ENCODE measurements at places on chromosomes 7 and 10.

- DNase-seq = peak; percentile 55
Observed at GRCh38 chr10:7409045-7409731, 1.6 kb downstream of the SFMBT2 start.

GRCh38 chr10:104452977-104453376 lies 99.3 kb downstream of the CFAP58 start:
- DNase-seq = no peak

DNA sequence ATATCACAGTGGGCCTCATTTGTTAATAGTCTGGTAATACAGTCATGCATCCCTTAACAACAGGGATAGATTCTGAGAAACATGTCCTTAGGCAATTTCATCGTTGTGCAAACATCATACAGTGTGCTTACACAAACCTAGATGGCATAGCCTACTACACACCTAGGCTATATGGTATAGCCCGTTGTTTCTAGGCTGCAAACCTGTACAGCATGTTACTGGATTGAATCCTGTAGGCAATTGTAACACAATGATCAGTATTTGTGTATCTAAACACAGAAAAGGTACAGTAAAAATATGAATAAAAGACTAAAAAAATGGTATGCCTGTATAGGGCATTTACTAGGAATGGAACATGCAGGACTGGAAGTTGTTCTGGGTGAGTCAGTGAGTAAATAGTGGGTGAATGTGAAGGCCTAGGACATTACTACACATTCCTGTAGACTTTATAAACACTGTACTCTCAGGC lies 12.0 kb upstream of the RHOBTB1 start:
- DNase-seq = no peak

DNA sequence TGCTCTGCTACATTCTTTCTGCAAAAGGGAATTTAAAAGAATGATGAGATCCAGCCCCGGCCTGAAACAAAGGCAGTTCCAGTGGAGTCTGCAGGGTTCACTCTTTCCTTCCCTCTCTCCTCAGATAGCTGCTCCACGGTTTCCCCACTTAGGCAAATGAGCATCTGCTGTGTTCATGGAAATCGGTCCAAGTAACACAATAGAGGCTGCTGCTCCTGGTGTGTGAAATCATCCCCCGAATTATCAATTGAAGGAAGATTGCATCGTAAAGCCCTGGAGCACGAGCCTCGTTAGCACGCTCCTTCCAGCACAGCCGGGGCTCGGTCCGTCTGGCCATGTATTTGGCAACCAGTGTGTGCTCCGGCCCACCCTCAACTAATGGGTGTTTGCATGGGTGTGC lies 108.3 kb upstream of the DPP6 start:
- DNase-seq = no peak

- no peak for DNase-seq
Observed at GRCh38 chr10:66025186-66025585, 900.6 kb upstream of the LRRTM3 start.

- no peak for DNase-seq
Observed at GRCh38 chr7:92415225-92415624, 32.1 kb upstream of the GATAD1 start.

DNA sequence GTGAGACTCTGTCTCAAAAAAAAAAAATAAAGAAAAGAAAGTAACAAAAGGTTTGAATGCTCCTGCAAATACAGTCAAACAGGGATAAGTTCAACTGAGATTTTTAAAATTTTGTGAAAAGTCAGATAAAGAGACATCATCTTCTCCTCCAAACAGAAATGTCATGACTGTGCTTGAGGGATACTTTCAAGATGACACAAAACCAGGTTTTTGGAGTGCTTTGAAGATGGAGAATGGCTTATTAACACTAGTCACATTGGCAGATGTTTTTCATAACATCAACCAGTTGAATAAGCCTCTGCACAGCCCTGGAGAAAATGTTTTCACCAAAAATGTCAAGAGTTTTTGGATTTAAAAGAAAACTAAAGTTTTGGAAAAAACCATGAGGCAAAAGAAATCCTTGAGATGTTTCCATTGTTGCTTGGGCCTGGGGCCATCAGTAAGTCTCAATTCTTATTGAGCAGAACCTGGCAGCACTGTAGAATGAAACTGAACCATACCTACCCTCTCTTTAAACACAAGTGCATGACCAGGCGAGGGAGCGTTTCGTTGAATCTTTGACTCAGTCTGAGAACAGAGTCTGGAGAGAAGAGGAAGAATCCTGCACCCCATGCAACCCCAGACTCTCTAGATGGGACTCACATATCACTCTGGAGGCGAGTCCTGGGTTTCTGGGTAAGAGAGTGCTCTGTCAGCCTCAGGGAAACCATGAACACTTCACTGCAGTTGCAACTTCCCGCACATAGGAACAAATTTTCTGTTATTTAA lies 37.4 kb upstream of the PRKCQ start:
- no peak for DNase-seq

GRCh38 chr7:80885757-80886156 lies 33.1 kb downstream of the SEMA3C start:
- DNase-seq = no peak

GRCh38 chr7:44411306-44411705 lies 79.2 kb downstream of the NUDCD3 start:
- DNase-seq = no peak

DNA sequence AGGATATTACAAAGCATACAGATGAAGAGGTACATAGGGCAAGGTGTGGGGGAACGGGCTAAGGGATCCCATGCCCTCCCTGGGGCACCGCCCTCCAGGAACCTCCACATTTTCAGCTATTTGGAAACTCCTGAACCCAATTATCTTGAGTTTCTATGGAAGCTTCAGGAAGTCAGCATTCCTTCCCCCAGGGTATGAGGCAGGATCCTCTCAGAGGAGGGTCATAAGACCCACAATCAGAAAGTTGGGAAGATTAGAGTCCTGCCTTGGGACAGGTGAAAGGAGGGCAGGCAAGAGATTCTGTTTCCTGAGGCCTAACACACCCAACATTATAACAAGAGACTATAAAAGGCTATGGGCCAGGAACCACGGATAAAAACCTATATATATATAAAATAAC lies 98.0 kb downstream of the RALA start:
- no peak for DNase-seq

DNA sequence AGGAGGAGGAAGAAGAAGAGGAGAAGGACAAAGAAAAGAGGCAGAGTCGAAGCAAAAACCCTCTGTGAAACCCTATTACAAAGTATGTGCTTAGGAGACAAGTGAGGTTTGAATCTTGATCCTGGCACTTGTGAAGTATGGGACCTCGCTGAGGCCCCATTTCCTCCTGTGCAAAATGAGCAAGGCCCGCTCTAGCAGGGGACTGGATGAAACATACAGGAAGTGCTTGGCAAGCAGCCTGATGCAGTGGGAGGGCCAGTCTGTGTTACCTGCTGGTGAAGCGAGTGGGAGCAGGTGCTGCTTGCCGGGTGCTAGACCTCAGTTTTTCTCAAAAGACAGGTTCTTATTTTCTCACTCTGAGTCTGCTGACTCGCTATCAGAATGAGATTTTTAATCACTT lies 150.4 kb downstream of the JCAD start:
- no peak for DNase-seq

DNA sequence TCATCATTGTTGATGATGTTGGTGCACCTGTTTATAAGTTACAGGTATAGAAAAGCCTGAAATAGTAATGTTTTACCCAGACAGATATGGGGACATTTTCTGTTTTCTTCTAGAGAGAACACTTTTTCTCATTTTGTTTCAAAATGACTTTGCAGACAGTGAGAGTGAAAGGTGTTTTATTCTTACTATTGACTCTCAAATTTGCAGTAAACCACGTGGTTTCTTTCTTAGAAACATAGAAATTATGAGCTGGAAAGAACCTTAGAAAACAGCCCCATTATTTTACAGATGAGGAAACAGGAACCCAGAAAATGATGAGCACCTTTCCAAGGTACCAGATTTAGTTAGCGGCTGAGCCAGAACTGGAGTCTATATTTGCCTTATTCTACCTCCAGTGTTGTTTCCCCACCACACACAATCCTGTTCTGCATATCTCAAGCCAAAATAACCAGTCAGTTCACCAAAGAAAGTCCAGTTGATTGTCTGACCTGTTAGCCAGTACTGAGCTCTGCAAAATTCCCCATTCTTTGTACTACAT lies 138.9 kb upstream of the AHR start:
- peak; percentile 49 for DNase-seq

GRCh38 chr10:89207181-89207800 lies at the start of gene CH25H:
Gene CH25H (minus strand): TSS chr10:89207317. CDS start chr10:89207292, 25 bp downstream.
- peak; percentile 10 for DNase-seq

GRCh38 chr10:91032611-91033206 lies 111.8 kb upstream of the ANKRD1 start:
- no peak for DNase-seq

GRCh38 chr7:155508376-155509358 lies 37.7 kb downstream of the CNPY1 start:
- DNase-seq = no peak

DNA sequence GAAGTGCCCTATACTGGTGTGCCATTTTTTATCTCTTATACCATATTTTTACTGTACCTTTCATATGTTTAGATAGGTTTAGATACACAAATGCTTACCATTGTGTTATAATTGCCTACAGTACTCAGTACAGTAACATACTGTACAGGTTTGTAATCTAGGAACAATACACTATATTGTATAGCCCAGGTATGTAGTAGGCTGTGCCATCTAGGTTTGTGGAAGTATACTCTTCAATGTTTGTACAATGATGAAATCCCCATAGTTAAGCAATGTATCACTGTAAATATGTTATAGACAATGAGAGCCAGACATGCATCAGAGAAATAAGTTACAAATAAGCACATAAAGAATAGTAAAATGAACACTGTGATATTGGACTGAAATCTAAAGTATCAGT lies 109.1 kb downstream of the IQUB start:
- no peak for DNase-seq

GRCh38 chr10:45461034-45461433 lies 87.0 kb downstream of the ALOX5 start:
- DNase-seq = peak; percentile 78

GRCh38 chr10:117221156-117221711 lies 19.7 kb upstream of the SLC18A2 start:
- DNase-seq = no peak

DNA sequence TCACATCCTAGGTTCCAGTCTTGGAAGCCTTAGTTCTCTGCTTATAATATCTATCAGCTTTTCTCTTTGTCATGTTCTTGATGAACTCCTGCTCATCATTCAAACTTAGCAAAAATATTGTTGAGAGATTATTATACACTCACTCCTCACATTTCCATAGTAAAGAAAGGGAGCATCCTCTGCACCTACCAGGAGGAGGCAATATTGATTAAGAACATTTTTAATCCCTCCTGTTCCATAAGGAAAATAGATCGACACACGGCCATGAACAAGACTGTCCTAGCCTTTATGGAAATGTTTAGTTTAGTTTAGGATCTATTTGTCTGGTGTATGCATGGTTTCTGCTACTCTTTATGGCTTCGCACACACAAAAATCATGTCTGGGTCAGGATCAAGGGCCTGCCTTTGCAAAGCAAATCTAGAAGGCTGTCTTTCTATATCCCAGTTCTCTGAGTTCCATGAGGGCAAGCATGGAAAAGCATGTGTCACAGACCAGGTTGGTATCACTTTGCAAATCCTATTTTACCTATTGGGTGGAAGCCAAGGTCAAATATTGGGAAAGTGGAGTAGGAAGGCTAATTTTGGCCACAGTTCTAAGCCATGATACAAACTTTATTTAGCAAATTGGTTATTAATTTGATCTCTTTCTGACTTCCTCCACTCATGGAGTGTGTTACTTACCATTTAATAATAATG lies 164.4 kb downstream of the MDFIC start:
- DNase-seq = no peak

DNA sequence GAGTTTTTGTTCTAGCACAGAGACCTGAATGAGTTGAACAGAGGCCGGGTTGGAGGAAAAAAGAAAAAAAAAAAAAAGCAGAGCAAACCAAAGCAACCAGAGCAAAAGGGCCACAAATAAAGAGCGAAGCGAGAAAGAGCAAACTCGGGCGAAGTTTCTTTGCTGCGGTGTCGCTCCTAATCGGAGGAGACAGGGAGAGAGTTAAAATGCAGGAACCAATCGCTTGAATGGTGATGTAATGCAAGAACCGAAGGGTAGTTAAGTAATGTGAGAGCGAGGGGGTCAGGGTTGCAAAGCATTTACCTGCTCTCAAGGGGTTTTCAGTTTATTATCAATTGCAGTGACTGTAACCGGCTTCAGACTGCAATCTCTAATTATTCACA lies 271.7 kb downstream of the TRIL start:
- DNase-seq = no peak

DNA sequence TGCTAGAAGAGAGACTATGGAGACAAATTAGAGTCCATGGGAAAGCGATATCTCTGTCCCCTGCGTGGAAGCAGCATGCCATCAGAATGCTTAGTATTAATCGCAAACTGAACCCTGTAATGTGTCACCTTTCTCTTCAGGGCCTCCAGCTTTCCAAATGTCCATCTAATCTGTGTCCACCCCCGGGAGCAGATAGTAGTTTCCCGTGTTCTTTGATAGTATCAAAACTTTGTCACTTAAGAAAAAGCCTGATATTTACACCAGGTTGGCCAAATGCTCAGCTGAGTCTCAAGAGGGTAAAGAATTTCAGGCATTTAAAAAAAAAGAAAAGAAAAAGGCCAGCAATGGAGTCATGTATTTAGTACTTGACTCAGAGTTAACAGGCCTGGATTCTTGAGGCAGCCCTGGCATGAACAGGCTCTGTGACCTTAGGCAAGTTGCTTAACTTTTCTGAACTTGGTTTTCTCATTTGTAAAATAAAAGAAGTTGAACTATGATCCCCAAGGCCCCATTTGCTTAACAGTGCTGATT lies 10.4 kb upstream of the GSAP start:
- DNase-seq = no peak

- DNase-seq = no peak
Observed at GRCh38 chr7:87332321-87332720, 13.1 kb upstream of the CROT start.

DNA sequence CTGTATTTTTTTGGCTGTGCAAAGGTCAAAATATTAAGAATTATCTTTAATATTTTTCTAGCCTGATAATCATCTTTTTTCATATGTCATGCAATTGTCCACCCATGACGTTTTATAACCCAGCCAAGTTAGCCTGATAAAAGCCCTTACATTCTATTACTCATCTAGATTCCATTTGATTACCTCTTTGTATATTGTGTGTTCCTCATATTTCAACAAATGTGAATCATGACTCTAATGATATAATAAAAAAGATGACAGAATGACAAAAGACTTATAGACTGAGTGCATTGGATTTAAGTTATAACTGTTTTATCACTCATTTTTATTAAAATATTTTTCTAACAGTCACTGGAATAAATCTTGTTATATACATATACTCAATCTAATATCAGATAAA lies 1560.0 kb upstream of the LRRTM3 start:
- no peak for DNase-seq

- no peak for DNase-seq
Observed at GRCh38 chr10:33800986-33801385, 466.5 kb upstream of the NRP1 start.
